ENCODE measurements at places on chromosomes 16 and 17. TPM values are rescaled to one million over a fixed set of nuclear protein-coding genes. Genes with fewer than 3 reads are reported as not detected.

Gene GDPD1
- 3.1 TPM for total RNA-seq

- DNase-seq, result no peak
These were observed 303.3 kb downstream of the CEP112 start for GRCh38 chr17:65888649-65889048.

GRCh38 chr16:75861311-75862097, 135.2 kb upstream of the CPHXL start:
- no peak for DNase-seq

DNA sequence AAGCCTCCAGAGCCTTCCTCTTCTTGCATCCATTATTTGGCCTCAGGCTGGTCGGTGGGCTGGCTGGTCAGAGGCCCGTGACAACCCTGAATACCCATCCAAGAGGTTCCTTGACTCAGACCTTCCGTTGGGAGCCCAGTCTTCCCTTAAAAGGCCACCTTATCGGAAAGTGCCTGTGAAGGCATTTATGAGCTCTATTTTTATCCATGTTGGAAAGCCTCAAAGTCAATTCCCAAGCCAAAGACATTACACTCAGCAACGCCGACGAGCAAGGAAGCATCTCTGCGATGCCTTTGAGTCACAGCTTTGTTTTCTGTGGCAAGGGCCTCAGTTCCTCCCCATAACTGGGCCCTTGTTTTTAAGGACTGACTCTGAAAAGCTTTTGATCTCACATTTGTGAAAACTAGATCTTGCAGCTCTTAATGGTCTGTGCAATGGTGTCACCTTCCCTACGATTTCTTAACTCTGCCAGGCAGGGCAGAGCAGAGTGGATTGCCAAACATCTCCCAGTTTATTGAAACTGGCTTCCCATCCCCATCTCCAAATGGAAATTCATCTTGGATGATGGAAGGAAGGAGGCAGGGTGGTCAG, 13.3 kb upstream of the SPOP start:
- DNase-seq, result no peak

- peak; percentile 66 for DNase-seq
These were observed 78.8 kb downstream of the WIPI1 start for GRCh38 chr17:68378268-68379176.

GRCh38 chr16:54459509-54460262, 173.1 kb upstream of the IRX3 start:
- no peak for DNase-seq

GRCh38 chr17:9987779-9988585, 82.9 kb upstream of the RCVRN start:
- DNase-seq, result peak; percentile 86

Gene KRT9
- not detected for total RNA-seq

Gene TSR1
- 70.1 TPM for total RNA-seq

GRCh38 chr17:70868149-70868548, 698.8 kb downstream of the KCNJ2 start:
- no peak for DNase-seq

DNA sequence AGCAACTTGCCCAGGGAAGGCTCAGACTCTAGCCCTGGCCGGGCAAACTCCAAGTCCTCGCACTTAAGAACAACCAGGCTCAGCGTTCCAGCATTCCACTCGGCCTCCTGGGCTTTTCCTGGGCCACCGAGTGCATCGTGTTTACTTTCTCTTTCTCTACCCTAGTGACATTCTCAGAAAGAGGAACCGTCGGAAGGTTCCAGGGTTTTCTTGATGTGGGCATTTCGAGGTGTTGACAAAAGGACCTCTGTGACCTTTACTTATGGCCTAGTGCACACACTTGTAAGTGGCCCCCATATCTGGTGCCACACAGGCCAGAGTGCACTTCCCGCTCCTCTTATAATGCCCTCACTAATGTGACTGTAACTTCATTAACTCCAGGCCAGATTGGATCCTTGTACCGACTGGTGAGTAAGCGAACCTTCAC, 3.1 kb upstream of the BANP start:
- DNase-seq, result no peak

Gene RCVRN
- total RNA-seq, result not detected
